Breast epithelium (tissue), 4 donors: ENCODE measurements at places on chromosomes 4 and X. TPM values are rescaled to one million over a fixed set of nuclear protein-coding genes. Genes with fewer than 3 reads are reported as not detected.

DNA sequence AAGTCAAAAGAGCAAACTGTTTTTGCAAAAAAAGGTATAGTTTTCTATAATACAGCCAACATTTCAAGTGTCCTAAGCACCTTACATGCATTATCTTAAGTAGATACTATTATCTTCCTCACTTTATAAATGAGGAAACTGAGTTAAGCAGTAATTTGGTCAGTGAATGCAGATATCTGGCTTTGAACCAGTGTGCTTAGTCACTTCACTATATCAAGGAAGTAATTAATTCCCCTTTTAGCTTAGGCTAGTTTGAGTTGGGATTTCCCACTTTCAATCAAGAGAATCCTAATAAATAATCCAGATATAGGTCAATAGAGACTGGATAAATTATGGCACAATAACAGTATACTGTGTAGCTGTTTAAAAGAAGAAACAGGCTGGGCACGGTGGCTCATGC is 14.8 kb downstream of the SPINK2 start:
- DNase-seq, result no peak
- H3K27me3 ChIP-seq, result no peaks in the 10 kb centered on the region
- no peak overlapping the region for H3K4me3 ChIP-seq
- no peaks in the 10 kb centered on the region for H3K4me1 ChIP-seq
- no peak overlapping the region for H3K27ac ChIP-seq
- no peaks in the 10 kb centered on the region for H3K36me3 ChIP-seq

- no peak overlapping the region for H3K27ac ChIP-seq
- H3K4me3 ChIP-seq, result no peak overlapping the region
- no peaks in the 10 kb centered on the region for H3K27me3 ChIP-seq
- no peak for DNase-seq
These were observed 101.1 kb downstream of the ZDHHC15 start for GRCh38 chrX:75421688-75422230.

DNA sequence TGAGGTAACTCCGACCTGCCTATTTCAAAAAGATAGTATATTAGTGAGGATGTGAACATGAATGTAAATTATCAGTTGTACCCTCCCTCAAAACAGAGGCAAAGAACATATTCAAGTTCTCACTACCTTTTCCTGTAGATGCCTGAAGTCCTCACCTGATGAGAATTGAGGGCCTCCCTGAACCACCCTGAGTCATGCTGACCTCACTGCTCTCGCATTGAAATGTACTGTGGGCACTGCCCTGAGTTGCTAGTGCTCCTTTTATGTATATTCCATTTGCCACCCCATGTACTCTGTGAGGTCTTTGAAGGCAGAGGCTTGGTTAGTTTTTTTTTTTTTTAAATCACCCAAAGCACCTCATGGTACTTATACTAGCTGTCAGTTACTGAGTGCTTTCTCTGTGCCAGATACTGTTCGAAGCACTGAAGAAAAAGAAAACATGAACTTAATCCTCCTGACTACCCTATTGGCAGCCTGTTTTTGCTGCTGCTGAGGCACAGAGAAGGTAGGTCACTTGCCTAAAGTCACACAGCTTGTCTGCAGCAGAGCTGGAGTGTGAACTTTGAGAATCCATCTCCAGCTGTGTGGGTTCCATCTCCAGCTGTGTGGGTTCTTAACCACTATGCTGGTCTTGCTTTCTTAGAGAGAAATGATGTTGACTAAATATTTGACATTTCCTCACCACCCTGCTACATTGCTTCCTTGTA is 253.1 kb upstream of the GPC4 start:
- H3K36me3 ChIP-seq, result no peaks in the 10 kb centered on the region
- no peak for DNase-seq
- no peak overlapping the region for H3K27ac ChIP-seq
- H3K4me3 ChIP-seq, result no peak overlapping the region
- no peaks in the 10 kb centered on the region for H3K4me1 ChIP-seq

Gene GLUD2
- 4.3 TPM for total RNA-seq

- no peaks in the 10 kb centered on the region for H3K36me3 ChIP-seq
- H3K4me3 ChIP-seq, result no peak overlapping the region
- H3K4me1 ChIP-seq, result no peaks in the 10 kb centered on the region
These were observed 760.2 kb upstream of the AADAT start for GRCh38 chr4:170849969-170850368.

Gene TMPRSS11E
- not detected for total RNA-seq
